ENCODE measurements at places on chromosomes 11 and 22. TPM values are rescaled to one million over a fixed set of nuclear protein-coding genes. Genes with fewer than 3 reads are reported as not detected.

Gene HEPHL1
- not detected for total RNA-seq

Gene CBLIF
- not detected for total RNA-seq

Gene NFAM1
- total RNA-seq = 4.9 TPM

Gene BLID
- 1.6 TPM for total RNA-seq

Gene ARFIP2
- total RNA-seq = 23.8 TPM

Gene MRPL21
- 57.3 TPM for total RNA-seq

- no peak for DNase-seq
Observed at GRCh38 chr11:104731890-104732289, 166.4 kb downstream of the CASP12 start.

DNA sequence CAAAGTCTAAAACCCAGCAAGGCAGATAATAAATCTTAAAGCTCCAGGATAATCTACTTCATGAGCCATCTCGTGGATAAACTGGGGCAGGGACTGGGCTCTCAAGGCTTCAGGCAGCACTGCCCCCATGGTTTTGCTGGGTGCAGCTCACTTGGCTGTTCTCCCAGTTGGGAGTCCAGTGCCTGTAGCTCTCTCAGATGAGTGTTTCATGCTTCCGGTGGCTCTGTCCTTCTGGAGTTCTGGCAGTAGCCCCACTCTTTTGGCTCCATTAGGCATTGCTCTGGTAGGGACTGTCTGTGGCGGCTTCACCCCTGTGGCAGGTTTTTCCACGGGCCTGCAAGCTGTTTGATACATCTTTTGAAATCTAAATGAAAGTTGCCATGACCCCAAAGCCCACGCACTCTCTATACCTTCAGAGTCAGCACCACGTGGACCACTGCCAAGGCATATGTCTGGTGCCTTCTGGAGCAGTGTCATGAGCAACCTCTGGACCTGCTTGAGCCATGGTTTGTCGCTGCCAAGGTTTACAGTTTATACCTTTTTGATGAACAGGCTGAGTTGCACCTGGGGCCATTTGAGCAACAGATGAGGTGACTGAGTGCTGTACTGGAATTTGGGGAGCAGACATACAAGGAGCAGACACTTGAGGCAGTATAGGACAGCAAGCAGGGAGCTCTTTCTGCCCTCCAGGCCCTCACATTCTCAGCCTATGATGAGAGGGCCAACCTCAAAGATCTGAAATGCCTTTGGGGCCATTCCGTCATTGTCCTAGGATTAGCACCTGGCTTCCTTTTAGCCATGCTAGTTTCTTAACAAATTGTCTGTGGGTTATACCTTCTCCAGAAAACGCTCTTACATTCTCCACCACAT is 48.6 kb downstream of the MTNR1B start:
- no peak for DNase-seq

DNA sequence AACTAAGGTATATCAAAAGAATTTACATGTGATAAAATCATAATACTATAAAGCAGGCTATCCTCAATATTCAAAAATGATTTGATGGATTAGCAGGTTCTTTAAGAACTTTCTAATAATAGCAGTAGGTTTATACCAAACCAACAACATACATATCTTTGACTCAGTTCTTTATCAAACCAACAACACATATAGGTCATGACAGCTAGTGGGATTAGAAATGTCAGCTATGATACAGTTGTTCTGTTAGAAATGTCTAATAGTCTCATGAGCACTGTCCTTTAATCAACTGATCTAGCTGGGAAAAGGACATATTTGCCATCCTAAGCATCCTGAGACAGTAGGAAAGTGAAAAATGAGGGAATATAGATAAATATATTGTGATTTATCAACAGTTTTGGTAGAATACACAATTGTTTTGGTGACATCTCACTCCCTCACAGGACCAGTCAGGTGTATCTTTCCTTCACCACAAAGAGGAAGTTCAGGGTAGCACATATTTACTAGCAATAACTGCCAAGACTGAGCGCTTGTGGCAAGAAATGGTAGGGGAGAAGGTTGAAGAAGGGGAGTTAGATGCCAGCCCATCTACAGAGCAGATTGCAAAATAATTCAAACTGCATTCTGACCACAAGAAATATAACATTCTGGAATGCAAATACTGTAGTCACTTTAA is 90.8 kb upstream of the APOA1 start:
- no peak for DNase-seq

DNA sequence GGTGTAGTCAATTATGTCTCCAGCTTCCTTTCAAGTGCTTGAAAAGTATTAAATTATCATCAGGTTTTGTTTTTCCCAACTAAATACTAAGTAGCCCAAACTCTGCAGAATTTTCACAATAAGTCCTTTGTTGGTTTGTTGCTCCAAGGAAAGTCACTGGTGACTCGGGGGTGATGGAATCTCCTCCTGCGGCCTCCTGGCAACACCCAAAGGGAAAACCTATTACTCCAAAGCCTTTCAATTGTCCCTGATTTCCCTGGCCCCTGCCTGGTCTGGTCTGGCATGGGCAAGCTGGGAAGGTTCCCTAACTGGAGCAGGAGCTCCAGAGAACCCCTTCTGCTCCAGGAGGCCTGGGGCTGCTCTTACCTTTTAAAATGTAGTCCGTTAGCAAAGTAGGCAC is 47.9 kb downstream of the FEZ1 start:
- DNase-seq = peak; percentile 46

DNA sequence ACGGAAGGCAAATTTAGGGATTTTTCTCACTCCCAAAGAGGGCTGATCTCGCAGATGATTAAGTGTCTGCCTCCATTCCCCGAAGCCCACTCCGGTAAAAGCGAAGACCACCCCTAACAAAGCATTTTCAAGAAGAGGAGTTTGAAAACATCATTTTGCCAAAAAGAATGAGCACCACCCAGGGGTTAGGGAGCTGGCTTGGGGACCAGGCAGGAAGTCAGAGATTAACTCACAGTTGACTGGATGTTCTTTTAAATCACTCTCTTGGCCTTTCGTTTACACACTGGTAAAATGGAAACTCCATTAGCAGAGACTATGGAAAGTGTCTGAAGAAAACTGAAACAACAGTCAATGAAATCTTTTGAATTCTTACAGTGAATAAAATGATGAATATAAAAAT is 7.9 kb upstream of the TRIM44 start:
- no peak for DNase-seq

DNA sequence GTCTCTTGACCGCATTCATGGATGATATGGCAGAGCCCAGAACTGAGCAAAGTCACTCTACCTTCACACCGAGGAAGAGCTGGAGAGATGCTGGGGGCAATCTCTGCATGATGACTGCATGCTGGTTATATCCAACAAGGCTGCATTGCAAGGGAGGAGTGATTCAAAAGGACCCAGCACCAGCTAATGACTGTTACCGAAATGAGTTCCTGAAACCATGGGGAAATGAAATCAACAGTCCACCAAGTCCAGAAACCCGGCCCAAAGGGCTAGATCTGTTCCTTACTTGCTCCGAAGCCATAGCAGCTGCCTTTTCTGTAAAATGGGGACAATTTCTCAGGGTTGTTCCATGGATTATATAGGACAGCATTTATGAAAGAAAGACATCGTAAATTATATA is 1.2 kb upstream of the SMIM35 start:
- DNase-seq = no peak

GRCh38 chr11:2699185-2699530 is 636 bp downstream of the KCNQ1OT1 start:
- DNase-seq = peak; percentile 75

DNA sequence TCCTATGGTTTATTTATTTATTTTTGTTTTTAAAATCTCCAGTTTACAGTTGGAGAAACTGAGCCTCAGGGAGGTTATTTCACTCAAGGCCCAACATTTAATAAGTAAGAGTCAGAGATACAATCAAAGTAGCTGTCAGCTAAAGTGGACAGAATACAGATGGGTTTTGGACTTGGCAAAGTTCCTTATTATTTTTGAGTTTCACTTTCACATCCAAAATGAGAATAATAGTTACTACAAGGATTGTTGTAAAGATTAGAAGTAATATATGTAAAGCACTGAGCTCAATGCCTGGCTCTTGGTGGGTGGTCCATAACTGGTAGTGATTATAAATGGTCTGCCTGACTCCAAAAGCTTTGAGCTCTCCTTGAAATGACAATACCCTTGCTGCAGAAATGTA is 87.5 kb upstream of the SESN3 start:
- DNase-seq = no peak

GRCh38 chr22:33803371-33804282 is 116.6 kb downstream of the LARGE1 start:
- no peak for DNase-seq

- DNase-seq = no peak
Observed at GRCh38 chr11:59804061-59804460, 6.5 kb downstream of the MRPL16 start.

DNA sequence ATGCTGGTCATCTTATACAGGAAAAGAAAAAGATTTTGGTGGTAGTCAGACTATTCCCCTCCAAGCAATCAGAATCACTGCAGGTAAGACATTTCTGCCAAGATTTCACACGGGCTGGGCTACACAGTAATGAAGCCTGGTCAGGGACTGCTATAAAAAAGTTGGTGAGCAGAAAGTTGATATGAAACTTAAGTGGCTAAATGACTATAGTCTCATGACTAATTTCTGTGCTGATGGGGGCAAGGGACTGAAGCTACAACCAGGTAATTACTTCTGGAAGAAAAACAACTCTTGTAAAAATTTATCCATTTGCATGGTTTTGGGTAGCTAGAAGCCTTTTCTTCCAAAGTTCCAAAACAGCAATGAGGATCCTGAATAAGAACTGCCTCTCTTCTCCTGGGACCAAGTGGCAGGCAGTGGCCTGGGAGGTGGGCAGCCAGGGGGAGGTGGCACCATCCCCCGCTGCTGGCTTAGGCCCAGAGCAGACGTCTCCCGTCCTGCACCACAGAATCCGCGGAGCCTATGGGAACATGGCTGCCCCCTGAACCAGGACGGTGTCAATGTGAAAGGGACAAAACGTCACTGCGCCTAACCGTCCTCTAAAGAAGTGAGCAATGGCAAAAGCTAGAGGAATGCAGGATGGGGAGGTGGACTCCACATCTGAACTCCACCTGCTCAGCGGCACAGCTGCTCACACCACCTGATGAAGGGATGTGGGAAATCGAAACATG is 122.6 kb upstream of the LMO1 start:
- DNase-seq = no peak

DNA sequence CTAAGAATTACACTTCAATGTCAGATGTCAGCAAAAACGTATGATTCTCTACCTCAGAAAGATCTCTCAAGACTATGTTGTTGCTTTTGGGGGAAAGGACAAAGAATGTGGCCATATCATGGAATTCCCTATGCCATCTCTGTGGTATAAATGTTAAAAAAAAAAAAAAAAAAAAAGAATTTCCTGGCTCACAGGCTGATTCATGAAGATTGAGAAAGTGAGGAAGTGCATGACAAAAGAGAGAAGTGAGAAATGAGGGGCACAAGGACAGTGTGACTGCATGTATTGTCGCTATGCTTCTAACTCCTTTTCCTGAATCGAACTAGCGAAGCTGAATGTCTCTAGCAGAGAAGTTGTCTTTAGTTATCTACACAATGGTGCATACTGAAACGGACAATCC is 80.6 kb upstream of the CARD18 start:
- DNase-seq = no peak

DNA sequence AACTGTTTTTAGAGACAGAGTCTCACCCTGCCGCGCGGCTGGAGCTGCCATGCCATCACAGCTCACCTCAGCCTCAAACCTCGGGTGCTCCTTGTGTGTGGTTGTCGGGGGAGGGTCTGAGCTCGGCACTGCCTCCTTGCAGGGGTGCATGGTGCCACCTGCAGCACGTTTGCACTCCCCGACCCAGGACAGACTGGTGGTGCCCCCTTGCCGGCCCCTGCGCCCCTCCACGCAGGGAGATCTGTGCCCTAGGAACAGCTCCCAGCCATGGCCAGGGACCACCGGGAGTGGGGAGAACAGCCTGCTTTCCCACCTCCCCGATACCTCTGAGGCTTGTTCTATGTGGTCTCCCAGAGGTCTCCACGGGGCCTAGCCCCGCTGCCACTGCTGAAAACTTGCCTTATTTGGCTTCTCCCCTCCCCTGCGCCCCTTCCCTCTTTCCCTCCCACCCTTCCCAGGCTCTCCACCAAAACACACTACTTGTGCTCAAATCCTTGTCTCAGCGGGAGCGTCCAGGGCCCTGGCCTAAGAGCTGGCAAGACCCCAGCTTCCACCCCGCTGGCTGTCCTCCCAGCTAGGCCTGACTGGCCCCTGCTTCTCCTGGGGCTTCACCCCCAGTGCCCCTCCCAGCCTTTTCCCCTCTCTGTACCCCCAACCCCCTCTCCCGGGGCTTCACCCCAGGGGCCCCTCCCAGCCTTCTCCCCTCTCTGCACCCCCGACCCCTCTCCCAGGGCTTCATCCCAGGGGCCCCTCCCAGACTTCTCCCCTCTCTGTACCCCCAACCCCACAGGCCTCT is 13.4 kb upstream of the TPCN2 start:
- DNase-seq = peak; percentile 71

DNA sequence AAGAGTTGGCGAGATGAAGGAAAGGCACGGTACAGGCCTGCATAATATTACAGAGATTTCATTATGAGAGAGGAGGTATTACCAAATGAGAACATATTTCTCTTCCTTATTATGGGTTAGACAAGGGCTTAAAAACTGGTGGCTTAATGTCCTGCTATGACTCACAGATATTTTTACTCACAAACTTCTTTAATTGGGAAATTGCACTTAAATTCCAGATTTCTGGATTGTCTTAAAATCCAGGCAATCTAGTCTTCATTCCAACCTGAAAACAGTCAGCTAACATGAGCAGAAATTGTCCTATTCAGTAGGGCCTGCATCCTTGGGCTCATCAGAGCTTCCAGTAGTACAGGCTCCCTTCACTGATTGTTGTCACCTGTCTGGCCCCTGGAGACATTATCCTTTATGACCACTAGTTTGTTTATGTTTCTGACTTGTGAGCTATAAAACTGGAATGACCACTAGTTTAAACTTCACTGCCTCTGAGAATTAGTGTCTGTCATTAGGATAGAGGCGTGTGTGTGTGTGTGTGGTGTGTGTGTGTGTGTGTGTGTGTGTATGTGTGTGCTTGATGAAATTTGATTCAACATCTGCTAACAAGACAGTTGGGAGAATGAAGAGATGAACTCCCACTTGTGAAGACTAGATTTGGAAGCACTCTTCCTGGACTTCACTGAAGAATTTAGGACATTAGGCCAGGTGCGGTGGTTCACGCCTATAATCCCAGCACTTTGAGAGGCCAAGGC is 25.1 kb downstream of the DBX1 start:
- no peak for DNase-seq

DNA sequence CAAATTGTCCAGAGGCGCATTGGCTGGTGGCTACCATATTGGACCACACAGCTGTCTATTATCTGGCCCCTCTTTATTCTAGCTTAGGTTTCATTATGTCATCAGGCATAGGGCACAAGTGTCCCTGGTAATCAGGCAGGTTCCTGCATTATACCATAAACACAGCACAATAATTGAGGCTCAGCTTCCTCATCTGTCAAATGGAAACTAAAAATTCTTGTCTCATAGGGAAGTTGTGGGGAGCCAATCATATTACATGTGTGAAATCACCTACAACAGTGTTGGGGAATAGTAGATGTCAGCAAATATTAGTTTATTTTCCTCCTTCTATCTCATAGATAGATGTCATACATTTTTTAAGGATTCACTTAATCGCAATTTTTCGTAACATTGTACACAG is 231.0 kb upstream of the SORL1-AS1 start:
- no peak for DNase-seq

Data from right cardiac atrium (tissue), 5 donors.